ENCODE measurements at places on chromosomes 2 and 18. TPM values are rescaled to one million over a fixed set of nuclear protein-coding genes. Genes with fewer than 3 reads are reported as not detected.

GRCh38 chr18:78992041-78993011, 12.7 kb downstream of the SALL3 start:
- no peak for DNase-seq

DNA sequence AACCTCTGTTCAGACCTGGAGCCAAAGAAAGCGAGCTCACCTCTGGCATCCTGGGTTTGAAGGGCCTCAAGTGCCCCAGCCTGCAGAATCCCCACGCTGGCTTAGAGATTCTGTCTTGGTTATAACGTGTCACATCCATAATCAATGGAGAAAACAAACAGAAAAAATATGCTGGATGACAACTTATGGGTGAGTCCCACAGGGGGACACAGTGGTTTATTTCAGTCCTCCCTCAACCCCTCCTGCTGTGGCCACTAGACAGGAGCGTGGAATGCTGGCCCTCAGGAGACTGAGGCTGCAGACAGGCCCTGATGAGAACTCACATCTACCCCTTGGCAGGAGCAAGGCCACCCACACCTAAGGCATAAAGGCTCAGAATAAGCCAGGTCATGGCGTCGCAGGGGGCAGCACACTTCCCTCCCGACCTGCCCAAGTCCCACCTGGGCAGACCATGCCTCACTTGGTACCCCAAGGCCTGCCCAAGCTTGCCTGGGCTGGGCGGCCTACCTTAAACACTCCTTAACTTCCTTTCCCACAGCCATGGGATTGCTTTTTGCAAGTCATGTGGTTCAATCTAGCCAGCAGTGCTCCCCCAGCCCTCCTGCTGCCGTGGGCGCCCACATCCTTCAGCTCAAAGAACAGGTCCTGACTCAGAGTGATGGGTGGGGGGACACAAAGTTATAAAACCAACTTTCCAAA, 19.9 kb downstream of the COX7A2L start:
- no peak for DNase-seq

GRCh38 chr18:79519751-79520477, 124.2 kb downstream of the NFATC1 start:
- DNase-seq = no peak

DNA sequence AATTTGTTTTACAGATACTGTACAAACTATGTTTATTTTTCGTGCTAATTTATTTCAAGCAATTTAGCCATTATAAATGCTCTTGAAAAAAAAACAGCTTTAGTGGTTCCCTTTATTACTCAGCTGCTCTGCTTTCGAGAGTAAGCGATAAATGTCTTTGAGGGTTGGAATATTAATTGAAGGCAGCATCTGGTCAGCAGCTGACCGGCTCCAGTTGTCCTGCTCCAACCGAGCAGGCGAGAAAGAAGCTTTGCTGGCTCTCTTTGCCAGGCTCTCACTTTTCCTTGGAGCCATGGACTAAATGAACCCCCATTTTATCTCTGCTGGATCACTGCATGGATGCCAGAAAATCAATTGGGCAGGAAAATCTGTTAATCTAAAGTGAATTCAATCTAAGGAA, 147.4 kb downstream of the LNPK start:
- DNase-seq = peak; percentile 95

DNA sequence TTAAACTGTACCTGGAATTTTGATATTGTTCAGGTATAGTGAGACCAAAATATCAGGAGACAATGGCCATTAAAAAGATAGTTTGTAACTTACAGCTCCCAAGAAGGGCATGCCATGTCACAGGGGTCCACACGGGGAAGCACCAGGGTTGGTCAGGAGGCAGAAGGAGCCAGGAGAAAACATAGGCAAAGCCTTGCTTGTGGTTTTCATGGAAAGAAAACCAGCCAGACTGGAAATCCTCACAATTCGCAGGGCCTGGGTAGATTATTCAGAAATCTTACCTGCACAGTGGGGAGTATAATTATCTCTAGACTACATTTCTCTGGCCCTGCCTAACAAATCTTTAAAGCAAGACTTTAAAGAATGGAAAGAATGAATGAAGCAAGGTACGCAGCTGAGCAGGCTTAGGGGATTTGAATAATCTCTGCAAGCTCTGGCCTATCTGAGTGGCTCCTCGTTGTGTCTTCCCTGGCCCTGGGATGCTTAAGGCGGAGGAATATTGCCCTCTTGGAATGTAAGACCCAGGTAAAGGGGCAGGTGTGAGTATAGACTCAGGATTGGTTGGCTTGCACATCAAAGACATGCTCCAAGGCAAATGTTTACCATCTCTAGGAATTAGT, 66.9 kb upstream of the CDC42EP3 start:
- DNase-seq = no peak

- peak; percentile 46 for DNase-seq
Observed at GRCh38 chr2:188853307-188853706, 120.9 kb upstream of the COL3A1 start.

- no peak for DNase-seq
Observed at GRCh38 chr2:59322005-59322404, 1080.9 kb upstream of the FANCL start.

GRCh38 chr2:68319398-68320117, at the start of gene CNRIP1:
Gene CNRIP1 (minus strand): TSS chr2:68319949. CDS start chr2:68319400, 549 bp downstream.
- peak; percentile 64 for DNase-seq

DNA sequence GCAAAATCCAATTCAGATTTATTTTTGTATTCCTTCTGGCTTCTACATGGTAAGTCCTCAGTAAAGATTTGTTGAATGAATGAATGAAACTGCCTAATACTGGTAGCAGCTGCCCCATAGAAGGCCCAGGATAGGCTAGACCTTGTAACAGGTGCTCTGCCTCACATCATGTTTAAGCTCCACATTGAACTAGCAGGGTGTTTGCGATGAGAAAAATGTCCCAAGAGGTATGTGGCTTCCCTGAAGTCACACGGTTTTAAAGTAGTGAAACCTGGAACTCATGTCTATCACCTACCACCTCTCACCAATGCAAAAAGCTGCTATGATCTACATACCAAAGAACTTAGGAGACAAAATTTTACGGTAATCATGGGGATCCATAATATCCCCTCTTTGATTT, 765 bp upstream of the LHCGR start:
- DNase-seq = no peak

DNA sequence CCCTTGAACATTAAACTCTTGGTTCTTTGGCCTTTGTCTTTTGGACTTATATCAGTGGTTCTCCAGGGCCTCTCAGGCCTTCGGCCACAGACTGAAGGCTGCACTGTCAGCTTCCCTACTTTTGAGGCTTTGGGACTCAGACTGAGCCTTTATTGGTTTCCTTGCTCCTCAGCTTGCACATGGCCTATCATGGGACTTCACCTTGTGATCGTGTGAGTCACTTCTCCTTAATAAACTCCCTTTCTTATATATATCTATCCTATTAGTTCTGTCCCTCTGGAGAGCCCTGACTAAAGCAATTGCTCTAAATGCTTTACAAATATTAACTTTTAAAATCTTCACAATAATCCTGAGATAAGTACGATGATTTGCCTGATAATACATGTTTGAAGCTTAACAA, 353.6 kb upstream of the TRIB2 start:
- DNase-seq = no peak

DNA sequence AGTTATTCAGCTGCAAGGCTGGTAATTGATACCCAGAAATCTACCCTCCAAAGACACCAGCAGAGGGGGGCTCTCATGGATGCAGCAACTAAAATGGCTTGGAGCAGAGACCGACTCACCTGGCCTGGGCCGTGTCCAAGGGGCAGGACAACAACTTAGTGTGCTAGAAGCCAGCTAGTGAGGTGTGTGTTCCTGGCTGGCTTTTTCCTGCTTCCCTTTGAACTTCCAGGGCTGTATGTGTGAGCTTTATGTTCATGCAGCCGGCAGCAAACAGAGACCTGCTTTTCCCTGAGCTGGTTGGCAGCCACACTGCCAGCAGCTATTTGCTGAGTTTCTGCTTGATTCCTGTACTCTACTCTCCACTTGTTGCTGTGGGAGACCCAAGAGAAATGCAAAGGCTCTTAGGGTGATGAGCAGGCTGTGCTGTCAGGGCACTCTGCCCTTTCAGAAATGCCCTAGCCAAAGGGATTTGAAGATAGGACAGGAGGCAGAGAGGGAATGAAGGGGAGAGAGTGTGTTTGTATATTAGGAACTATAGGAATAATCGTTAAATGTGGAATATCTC, 23.7 kb upstream of the GRP start:
- DNase-seq = no peak

DNA sequence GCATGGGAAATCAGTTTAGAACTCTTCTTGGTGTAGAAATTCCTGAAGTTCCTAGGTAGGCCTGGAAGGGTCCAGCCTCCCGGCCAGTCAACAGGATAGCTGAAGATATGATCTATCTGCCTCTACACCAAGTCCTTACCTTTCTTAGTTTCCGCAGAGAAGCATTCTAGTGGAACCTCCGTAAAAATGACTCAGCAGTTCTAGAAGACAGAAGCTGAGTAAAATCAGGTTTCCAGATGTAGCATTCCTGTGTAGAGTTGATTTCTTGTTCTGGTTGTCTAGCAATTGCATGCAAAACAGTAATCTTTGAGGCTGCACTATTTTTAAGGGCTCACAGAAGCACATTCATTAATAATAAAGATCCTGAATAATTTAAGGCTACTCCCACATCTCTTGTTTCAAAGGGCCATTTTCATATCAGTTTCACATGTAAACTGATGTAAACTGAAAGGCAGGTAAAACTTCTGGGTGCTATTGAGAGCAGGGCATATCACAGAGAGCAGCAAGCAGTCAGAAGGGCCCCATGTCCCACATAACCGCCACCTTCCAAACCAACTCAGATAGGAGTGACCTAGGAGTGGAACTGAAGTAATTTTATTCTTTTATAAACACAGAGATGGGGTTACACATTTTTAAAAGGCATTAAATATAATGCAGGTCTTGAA, 3.2 kb upstream of the DYTN start:
- DNase-seq = no peak

GRCh38 chr2:119721904-119722303, 37.8 kb upstream of the PTPN4 start:
- DNase-seq = no peak

DNA sequence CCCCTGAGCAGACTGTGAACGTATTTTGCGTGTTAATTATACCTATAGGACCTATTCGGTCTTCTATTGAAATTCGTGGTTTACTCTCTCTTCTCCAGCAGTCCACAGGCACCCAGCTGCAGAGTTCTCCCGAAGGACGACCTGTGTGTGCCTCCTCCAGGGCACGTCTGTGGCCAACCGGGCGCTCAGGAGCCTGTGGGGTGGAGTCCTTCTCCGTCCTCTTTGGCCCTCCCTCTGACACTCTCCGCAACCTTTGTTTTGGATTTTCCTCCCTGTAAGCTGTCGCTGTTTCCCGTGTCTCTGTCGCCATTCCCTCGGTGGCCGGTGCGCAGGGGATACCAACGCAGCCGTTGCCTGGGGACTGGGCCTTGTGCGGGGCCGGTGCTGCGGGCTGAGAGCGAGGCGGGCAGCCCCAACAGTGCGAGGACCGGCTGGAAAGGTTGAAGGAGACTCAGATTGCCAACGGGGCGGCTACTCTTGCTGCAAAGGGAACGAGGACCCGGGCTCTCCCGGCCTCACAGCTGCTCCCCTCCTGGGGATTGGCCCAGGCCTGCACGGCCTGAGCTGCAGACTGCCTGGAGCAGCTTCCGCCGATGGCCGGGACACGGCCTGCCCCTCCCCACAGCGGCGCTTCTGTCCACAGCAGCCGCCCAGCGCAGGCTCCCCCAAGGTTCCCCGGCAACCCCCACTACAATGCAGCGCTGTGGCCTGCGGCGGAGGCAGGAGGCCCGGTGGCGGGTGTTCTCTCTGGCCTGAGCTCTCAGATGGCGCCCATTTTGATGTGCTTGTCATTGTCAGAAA, 221.0 kb downstream of the MTX2 start:
- DNase-seq = peak; percentile 87

DNA sequence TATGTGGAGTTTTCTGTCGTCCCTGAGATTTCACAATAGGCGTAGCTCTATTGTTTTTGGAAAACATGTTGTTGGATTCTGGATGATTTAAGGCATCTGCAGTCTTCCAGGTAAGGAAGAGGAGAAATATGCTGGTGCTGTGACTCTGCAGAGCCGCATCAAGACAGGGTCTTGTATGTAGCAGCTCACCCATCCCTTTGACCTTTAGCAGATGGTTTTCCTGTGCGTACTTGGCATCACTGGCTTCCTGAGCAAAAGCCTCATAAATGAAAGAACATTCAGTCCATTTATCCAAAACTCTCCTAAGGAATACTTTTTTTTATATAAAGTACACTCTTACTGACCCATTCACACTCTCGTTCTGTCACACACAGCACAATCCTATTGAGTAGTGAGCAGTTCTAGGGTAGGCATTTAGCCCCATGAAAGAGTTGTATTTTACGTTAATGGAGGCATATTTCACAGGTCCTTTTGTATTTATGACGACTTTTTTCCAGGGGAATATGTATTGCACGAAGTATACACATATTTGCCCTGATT, 443.9 kb downstream of the STK39 start:
- DNase-seq = no peak

DNA sequence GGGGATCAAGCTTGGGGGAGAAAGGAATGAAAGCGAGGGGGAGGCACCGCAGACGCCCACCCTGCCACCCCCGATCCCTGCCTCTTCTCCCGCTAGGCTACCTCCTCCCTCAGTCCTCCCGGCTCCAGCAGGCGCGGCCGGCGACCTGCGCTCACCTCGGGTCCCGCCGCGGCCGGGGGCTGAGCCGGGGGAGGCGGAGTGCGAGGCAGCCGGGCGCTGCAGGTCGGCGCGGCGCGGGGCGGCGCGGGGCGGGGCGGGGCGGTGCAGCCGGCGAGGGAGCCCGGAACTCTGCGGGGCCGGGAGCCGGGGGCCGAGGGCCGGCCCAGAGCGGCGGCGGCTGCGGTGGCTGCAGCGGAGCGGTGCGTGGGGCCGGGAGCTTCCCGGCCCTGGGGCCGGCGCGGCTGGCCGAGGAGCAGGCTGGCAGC, 477 bp downstream of the ACVR1 start:
- no peak for DNase-seq

DNA sequence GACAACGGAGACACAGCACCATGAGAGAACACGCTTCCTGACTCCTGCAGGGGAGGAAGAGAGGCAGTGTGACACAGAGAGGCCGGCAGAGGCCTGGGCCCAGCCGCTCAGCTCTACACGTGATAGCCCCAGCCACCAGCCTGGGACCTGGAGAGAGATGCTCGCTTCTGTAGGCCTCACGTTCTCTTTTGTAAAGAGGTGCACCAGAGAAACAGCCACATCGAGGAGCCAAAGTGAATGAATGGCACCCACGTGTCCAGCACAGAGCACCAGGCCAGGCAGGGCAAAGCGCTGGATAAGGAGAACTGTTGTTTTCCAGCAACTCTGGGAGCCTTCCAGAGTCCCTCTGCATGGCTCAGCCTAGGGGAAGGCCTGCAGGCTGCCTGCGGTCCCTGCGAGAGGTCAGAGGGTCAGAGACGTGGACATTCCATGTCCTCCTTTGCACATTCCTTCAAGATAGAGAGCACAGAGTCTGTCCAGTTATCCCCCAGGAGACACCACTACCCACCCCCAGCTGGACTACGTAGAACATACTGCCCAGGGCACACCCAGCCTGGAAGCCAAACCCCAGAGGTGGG, 14.2 kb downstream of the LIMS2 start:
- peak; percentile 52 for DNase-seq

GRCh38 chr2:101803945-101804696, 106.6 kb downstream of the MAP4K4 start:
- DNase-seq = no peak

Gene LRATD1
- 3.0 TPM for total RNA-seq

Gene GULP1
- total RNA-seq = 54.1 TPM

Gene LYG2
- total RNA-seq = not detected

Gene FEV
- total RNA-seq = not detected

Gene MC5R
- total RNA-seq = 0.21 TPM

Gene ELOA2
- not detected for total RNA-seq

Gene NAT8
- not detected for total RNA-seq

Gene IL36G
- total RNA-seq = not detected

Gene IL1RN
- total RNA-seq = not detected

Gene AMER3
- not detected for total RNA-seq

Gene DAPL1
- not detected for total RNA-seq

Gene CNTNAP5
- not detected for total RNA-seq
